Uterus (tissue), 4 donors: ENCODE measurements at places on chromosomes 1 and 21. TPM values are rescaled to one million over a fixed set of nuclear protein-coding genes. Genes with fewer than 3 reads are reported as not detected.
A peak's percentile ranks its signal among the peaks of the same experiment; 100 is the strongest.

The IGSF5 gene
- not detected for total RNA-seq

The FGR gene
- 3.0 TPM for total RNA-seq

The TMOD4 gene
- total RNA-seq = not detected

The C1orf115 gene
- total RNA-seq = 28.0 TPM

The PAQR7 gene
- total RNA-seq = 4.9 TPM

The SLFNL1 gene
- total RNA-seq = 1.6 TPM

DNA sequence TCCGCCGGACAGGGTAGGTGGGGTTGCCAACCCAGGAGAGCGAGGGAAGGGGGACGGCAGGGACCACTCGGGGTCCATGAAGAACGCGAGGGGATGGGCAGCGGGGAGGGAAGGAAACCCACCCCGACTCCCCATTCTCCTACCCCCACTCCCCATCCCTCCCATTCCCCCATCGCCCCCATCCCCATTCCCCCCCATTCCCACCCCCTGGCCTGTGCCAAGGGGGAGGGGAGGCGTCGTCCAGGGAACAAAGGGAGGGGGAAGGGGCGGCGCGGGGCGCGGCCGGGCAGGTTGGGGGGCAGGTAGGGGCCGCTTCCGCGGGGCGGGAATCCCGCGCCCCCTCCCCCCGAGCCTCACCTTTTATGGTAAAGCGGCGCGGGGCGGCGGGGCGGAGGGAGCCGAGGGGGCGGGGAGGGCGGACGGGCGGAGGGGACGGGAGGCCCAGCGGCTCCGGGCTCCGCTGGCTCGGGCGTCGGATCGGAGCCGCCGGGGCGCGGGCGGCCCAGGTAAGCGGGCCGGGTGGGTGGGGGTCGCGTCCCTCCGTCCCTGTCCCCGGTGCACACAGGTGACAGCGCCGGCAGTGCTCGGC is at the start of gene FBLIM1:
TSS of gene FBLIM1 (plus strand) at position 453 of the 589 bp plus-strand sequence. CDS start 6,189 bp downstream, outside the sequence.
- peak; percentile 54 for DNase-seq

DNA sequence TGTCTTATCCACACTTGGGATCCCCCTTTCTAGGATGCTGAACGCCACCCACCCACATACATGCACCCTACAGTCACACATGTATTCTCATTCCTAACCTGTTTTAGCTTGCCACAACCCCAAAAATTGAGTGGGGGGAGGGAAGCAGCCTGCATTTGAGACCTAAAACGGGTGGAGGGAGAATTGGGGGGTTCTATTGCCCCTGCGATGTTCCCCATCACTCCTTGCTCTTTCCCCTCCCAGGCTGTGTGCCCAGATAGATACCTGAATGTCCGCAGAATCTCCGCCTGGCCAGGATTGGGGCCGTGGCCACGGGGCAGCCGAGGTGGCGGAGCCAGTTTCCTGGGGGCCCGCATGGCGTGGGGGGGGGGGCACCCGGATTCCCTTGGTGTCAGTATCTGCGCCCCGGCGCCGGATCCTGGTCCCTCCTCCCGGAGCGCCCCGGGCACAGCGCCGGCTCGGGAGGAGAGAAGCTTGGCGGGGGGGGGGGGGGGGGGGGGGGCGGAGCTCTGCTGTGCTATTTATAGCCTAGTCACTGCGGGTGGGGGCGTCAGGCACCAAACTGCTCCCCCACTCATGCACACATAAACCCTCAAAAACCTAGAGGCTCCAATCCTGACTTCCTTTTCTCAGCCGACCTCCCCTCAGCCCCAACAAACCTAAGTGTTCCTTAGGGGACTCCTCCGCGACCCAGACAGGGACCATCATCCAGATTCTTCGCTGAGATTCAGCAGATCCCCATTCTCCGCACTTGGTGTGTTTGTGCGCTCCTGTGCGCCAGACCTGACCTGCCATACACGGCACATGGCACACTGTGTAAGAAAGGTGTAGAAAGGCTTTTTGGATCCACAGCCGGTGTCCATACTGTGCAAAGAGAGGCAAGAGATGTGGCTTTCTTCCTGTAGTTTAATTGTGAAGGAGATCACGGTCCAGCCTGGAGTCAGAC is 1.9 kb downstream of the ANKRD34A start:
- DNase-seq = peak; percentile 68

GRCh38 chr1:222136869-222137268 is 395.0 kb upstream of the DUSP10 start:
- no peak for DNase-seq

- DNase-seq = no peak
Measured at GRCh38 chr21:21114461-21114860, 116.3 kb downstream of the NCAM2 start.

GRCh38 chr1:16386454-16387113 is 19.5 kb downstream of the SZRD1 start:
- no peak for DNase-seq

- no peak for DNase-seq
Measured at GRCh38 chr1:170126696-170127095, 19.1 kb upstream of the NTMT2 start.

DNA sequence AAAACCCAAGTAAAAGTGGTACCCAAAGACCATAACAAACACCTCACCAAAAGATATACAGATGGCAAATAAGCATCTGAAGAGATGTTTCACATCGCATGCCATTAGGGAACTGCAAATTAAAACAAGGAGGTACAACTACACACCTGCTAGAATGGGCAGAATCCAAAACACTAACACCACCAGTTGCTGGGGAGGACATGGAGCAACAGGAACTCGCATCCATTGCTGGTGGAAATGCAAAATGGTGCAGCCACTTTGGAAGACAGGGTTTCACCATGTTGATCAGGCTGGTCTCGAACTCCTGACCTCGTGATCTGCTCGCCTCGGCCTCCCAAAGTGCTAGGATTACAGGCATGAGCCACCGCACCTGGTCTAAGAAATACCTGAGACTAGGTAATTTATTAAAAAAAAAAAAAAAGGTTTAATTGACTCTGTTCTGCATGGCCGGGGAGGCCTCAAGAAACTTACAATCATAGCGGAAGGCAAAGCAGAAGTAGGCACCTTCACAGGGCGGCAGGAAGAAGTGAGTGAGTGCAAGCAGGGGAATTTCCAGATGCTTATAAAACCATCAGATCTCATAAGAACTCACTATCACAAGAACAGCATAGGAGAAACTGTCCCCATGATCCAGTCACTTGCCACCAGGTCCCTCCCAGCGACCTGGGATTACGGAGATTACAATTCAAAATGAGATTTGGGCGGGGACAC is 30.2 kb upstream of the PRSS38 start:
- no peak for DNase-seq

DNA sequence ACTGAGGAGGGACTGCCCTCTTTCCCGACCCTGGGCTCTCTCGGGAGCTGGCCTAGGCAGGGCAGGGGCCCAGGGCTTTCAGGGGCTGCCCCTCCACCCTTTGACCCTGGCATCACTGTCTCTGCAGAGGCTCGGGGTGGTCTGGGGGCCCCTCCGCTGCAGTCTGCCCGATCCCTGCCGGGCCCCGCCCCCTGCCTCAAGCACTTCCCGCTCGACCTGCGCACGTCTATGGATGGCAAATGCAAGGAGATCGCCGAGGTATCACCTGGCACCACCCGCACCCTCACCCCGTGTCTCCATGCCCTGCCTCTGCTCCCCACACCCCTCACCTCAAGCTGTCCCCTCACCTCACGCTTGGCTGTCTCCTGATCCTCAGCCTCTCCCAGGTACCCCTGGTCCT is 5.5 kb downstream of the AMPD2 start:
- no peak for DNase-seq

- DNase-seq = no peak
Measured at GRCh38 chr1:117611894-117612483, 6.1 kb downstream of the TENT5C start.

- no peak for DNase-seq
Measured at GRCh38 chr1:248823517-248824001, 2.2 kb downstream of the SH3BP5L start.
